ENCODE measurements at places on chromosomes 3 and 15.

GRCh38 chr3:114370537-114371174, 76.8 kb downstream of the TIGIT start:
- no peak for DNase-seq

- DNase-seq: no peak
Measured at GRCh38 chr3:174483254-174483653, 375.9 kb upstream of the NAALADL2 start.

GRCh38 chr3:125112981-125113380, 57.2 kb upstream of the HEG1 start:
- DNase-seq: no peak

GRCh38 chr3:34742151-34742550, 897.2 kb upstream of the ARPP21 start:
- no peak for DNase-seq

DNA sequence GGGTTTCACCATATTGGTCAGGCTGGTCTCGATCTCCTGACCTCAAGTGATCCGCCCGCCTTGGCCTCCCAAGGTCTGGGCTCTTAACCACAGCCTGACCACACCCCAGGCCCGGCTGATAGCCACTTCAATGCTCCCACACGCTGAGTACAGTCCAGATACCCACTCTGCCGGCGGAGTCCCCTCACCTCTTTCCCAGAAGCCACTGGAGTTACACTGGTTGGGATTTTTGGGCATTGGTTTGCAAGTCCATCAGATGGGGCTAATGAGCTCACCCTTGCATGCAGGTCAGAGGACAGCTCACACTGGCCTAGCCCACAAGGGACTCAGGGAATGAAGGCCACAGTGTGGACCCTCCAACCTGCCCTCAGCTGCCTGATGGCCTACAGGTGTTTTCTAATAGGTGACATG, 60.1 kb downstream of the IQSEC1 start:
- no peak for DNase-seq

- no peak for DNase-seq
Measured at GRCh38 chr3:31008994-31009393, 114.5 kb upstream of the GADL1 start.

DNA sequence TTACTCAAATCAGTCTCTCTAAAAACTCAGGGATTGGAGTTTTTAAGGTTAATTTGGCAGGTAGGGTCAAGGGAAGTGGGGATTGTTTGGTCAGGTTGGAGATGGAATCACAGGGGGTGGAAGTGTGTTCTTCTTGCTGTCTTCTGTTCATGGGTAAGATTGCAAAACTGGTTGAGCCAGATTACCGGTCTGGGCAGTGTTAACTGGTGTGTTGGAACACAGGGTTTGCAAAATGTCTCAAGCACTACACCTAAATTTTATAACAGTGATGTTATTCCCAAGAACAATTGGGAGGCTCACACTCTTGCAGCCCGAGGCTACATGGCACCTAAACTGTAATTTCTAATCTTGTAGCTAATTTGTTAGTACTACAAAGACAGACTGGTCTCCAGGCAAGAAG, 425.4 kb downstream of the PLOD2 start:
- DNase-seq: no peak

GRCh38 chr15:58410353-58410752, 21.4 kb upstream of the LIPC start:
- DNase-seq: no peak

GRCh38 chr3:197730200-197730599, 6.5 kb downstream of the RUBCN start:
- no peak for DNase-seq

DNA sequence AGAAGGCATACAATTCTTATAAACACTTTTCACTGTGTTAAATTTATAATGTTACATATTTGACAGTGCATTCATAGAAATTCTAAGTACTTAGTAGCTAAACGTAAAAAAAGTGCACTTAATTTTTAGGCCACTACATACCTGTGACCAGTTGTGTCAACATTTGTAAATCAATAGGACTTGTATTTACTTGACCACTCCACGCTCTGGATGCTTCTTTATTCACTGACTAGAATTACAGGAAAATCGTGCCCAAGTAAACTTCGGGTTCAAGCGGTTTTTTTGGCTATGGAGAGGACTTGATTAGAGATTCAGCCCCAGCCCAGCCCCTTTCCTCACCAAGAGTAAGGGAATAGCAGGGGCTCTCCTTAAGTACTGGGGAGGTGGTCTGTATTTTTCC, 21.8 kb downstream of the WDR53 start:
- DNase-seq: no peak

GRCh38 chr3:43071313-43071893, 34.5 kb downstream of the POMGNT2 start:
- DNase-seq: peak; percentile 2

- DNase-seq: peak; percentile 99
Measured at GRCh38 chr3:136196401-136197158, 445 bp upstream of the MSL2 start.

DNA sequence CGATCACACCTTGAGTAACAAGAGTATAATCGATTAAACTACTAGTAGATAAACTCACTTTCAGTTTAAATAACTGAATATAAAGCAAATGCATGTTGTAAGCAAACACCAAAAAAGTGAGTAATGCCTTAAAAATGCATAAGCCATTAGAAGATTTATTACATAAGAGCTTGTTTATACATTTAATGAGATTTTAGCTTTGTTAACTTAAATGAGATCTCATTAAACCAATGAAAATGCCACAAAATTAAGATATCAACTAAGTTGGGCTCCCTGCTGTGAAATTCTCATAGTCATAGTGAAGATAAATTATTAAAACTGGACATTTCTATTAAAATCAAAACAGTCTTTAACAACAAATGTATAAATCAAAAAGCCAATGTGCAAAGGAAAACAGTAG, 701.2 kb downstream of the NLGN1 start:
- no peak for DNase-seq

DNA sequence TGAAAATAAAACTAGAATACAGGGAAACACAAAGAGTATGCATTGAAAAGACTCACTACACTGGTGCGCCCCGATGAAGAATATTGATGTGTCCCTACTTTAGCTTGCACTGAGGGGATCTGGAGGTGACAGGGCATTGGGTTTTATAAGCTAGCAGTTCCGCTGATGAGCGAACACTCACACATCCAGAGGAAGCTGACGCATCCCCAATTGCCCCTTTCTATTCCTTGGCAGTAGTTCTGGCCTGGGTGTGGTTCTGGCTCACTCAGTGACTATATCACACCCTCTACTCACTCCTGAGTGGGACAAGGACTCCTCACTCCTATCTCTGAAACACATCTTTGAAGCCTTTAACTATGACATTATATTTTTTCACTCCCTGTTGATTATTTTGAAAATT, 71.0 kb downstream of the B3GNT5 start:
- DNase-seq: no peak

- DNase-seq: no peak
Measured at GRCh38 chr3:186167646-186168395, 58.9 kb upstream of the ETV5 start.

- no peak for DNase-seq
Measured at GRCh38 chr3:10935028-10935427, 57.5 kb upstream of the SLC6A1 start.

- no peak for DNase-seq
Measured at GRCh38 chr15:48766196-48766595, 44.7 kb downstream of the CEP152 start.

GRCh38 chr15:30992249-30992864, 929 bp upstream of the MTMR10 start:
- DNase-seq: peak; percentile 59

- no peak for DNase-seq
Measured at GRCh38 chr3:140871022-140871421, 70.6 kb upstream of the SLC25A36 start.

DNA sequence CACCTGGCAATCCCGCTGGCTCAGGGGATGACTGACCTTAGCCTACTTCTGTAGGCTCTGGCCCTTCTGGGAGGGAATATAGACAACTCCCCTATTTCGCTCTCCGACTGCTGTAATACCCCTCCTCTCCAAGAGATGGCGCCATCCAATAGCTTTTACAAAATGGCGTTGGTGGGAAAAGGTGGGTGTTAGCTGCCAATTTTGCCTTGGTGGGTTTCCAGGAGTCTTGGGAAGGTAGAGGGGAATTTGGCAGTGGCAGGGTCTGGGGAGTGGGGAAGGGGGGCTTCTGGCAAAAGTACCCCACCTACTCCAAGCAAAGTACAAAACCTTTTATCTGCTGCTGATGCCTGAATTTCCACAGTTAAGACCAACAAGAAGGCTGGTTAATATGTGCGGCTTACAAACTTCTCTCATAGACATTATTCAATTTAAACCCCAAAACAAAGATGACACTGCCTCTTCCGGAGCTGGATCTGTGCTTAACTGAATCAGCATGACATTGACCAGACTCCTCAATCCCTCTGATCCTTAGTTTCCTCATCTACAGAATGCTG, 62.1 kb downstream of the RASGRF1 start:
- peak; percentile 87 for DNase-seq

GRCh38 chr3:190326930-190327329, 4.7 kb upstream of the CLDN1 start:
- no peak for DNase-seq

DNA sequence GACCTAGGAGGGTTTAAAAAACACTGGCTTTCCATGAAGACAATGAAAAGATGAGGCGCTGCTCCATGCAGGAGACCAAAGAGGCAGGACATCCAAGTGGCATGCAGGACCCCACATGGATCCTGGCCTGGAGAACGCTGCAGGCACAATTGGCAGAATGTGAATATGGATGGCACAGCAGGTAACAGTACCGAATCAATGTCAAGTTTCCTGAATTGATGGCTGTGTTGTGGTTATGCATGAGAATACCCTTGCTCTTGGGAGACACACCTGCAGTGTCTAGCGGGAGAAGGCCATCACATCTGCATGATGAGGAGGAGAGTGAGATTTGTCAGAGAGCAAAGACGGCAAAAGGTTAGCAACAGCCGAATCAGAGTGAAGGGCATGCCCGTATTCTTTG, 74.3 kb upstream of the SEC13 start:
- no peak for DNase-seq

DNA sequence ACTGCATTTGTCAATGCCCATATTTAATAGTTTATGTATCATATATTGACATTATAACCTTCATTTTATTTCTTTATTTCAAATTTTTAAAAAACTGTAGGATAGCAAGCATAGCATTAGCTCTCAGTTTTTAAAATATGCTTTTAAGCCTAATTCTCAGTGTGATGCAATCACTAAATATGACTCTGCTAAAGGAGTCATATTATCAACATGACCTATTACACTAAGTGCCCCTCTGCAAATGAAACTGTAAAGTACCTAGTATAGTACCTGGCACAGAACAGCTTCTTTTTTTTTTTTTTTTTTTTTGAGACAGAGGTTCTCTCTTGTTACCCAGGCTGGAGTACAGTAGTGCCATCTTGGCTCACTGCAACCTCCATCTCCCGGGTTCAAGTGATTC, 179.4 kb upstream of the CGNL1 start:
- no peak for DNase-seq

GRCh38 chr3:47340866-47341265, 40.0 kb upstream of the PTPN23 start:
- no peak for DNase-seq

DNA sequence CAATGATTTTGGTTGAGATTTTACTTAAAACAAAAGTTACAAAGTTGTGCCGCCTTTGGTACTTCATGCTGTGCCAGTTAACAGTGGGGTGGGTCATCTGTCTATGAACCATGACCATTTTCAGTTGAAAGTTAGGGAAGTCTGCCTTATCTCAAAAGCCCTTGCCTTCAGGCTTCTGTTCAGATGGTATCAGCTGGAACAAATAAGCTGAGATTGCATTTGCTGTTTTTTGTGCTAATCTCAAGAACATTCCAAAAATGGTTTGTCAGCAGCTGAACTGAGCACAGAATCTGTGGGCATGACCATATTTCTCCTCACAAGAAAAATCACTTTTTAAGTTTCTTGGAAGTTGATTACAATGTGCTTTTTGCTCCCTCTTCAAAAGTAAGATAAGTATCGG, 142.3 kb downstream of the IL5RA start:
- no peak for DNase-seq

DNA sequence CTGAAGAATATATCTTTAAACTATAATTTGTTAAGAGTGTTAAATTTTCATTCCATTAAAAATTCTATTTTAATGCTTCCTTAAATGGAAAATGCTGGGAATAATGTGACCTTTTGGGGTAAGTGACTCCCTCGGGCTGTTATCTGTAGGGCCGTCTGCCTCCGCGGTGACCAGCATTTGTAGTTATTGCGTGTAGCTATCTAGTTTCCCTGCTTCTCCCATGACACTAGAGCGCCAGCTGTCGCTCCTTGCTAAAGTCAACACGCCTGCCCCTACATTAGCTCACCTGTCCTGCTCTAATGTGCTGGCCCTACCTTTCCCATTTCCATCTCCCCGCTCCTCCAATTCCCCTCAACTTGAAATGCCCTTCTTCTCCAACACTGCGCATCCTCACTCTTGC, 12.4 kb upstream of the CHRM5 start:
- DNase-seq: no peak

GRCh38 chr3:171781711-171782127, 28.6 kb downstream of the PLD1 start:
- no peak for DNase-seq

DNA sequence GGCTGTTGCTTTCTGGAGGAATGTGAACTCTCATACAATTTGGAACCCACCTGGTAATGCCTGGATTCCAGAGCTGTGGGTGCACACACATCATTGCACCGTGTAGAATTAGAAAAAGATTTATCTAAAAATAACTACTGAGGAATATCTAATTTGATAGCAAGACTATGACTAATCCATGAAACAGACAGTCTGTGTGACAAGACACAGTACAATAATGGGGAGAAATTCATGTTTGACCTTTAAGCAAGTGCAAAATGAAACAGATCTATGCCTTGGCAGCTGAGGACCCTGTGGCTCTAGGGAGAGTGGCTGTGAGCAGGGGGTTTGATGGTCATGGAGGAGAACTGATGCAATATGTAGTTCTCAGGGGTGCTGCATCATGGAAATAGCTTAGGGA, 7.9 kb upstream of the DOCK3 start:
- DNase-seq: no peak

- no peak for DNase-seq
Measured at GRCh38 chr15:73079565-73079964, 27.3 kb downstream of the NEO1 start.

GRCh38 chr3:37491343-37491742, 317.0 kb upstream of the LRRFIP2 start:
- no peak for DNase-seq

- peak; percentile 1 for DNase-seq
Measured at GRCh38 chr3:65575376-65575840, 463.3 kb downstream of the MAGI1 start.

- no peak for DNase-seq
Measured at GRCh38 chr3:184604039-184604601, 42.5 kb downstream of the EPHB3 start.

DNA sequence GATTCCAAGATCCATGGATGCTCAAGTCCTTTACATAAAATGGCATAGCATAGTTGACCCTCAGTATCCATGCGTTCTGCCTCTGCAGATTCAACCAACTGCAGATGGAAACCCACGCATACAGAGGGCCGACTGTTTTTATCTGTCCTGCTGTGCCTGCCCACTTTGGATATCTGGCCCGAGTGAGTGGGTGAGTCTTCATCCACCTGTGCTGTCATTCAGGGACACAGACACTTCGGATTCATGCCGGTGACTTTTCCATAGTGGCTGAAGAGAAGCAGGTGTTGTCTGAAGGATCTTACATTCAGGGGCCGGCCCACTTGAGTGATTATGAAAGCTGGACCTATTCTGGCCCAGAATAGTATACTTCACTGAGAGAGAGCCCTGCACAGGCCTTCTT, 85.1 kb downstream of the RYR3 start:
- no peak for DNase-seq

Measured in HT-29 (cell line).